Subcutaneous adipose tissue (tissue), 4 donors: ENCODE measurements at places on chromosomes 6 and 20. TPM values are rescaled to one million over a fixed set of nuclear protein-coding genes. Genes with fewer than 3 reads are reported as not detected.

Gene C6orf58
- total RNA-seq: not detected

Gene OR2J3
- total RNA-seq: not detected

Gene RGS17
- 3.4 TPM for total RNA-seq

Gene SNPH
- 2.0 TPM for total RNA-seq

Gene CGA
- total RNA-seq: not detected

Gene C20orf204
- total RNA-seq: 0.22 TPM
